ENCODE measurements at places on chromosomes 12 and 14.

GRCh38 chr14:90184571-90185266, 71.6 kb upstream of the PSMC1 start:
- no peak for DNase-seq

GRCh38 chr14:104824353-104824997, 23.6 kb downstream of the ZBTB42 start:
- no peak for DNase-seq

DNA sequence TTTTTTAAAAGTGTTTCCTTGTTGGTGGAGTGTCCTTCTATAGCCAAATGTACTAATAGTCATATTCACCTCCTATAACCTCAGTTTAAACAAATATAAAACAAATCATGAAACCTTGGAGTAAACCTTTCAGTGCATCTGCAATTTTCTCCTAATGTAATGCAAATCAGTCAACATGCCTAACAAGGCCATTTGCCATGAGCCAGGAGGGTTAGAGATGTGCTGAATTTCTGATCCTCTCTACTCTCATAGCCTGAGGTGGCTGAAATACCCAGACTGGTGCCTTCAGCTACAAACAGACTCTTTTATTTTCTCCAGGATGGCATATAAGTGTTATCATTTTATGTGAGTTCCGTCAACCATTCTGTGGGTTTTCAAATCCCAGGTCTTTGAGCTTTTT, 908.1 kb downstream of the GALC start:
- no peak for DNase-seq

- no peak for DNase-seq
Measured at GRCh38 chr14:41446008-41446407, 160.7 kb upstream of the LRFN5 start.

- no peak for DNase-seq
Measured at GRCh38 chr12:14827043-14827442, 13.1 kb upstream of the SMCO3 start.

DNA sequence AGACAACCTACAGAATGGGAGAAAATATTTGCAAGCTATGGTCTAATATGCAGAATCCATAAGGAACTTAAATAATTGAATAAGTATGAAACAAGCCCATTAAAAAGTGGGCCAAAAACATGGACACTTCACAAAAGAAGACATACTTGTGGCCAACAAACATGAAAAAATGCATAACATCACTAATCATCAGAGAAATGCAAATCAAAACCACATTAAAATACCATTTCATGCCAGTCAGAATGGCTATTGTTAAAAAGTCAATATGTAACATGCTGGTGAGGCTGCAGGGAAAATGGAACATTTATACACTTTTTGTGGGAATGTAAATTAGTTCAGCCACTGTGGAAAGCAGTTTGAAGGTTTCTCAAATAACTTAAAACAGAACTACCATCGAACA, 945.4 kb upstream of the FLRT2 start:
- no peak for DNase-seq

DNA sequence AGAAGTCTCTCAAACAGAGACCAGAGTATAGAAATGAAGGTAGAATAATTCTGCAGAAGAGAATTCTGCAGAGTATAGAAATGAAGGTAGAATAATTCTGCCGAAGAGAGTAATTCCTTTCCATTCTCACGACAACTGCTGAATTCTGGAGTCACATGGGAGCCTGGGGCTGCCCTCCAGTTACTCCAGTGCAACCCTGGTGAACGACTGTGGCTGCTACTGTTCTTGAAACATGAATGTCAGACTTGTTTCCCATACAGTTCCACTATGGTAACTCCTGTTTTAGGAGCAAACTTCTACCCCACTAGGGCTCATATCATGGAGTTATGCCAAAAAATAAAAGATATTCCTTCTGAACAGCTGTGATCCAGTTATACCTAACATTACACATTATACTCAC, 164.4 kb downstream of the KICS2 start:
- DNase-seq, result no peak

- DNase-seq, result no peak
Measured at GRCh38 chr12:11958221-11959091, 112.3 kb upstream of the BCL2L14 start.

GRCh38 chr12:103956509-103957027, 9.1 kb upstream of the TDG start:
- DNase-seq, result no peak

GRCh38 chr12:9605483-9605882, 2.2 kb downstream of the KLRB1 start:
- DNase-seq, result no peak

GRCh38 chr14:54058505-54058904, 101.9 kb upstream of the BMP4 start:
- DNase-seq, result no peak

DNA sequence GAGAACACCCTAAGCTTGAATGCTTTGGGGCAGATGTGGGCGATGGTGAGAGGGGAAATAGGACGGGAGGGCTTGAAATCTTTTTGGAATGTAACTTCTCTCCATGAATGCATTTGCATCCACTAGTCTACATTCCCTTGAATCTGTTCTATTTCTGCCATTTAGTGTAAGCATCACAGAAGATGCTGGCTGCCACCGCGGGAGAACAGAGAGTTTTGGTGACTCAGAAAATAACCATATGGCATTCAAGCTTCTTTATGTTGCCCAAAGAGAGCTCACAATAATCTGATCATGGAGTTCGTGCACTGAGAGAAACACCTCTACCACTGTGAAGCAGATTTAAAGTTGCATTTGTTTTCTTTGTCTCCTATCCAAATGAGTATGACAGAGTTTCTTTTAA, 52.6 kb upstream of the OTX2 start:
- no peak for DNase-seq

GRCh38 chr12:131042834-131043245, 89.1 kb downstream of the ADGRD1 start:
- DNase-seq, result no peak

- DNase-seq, result no peak
Measured at GRCh38 chr12:98295681-98296080, 219.7 kb upstream of the TMPO start.

DNA sequence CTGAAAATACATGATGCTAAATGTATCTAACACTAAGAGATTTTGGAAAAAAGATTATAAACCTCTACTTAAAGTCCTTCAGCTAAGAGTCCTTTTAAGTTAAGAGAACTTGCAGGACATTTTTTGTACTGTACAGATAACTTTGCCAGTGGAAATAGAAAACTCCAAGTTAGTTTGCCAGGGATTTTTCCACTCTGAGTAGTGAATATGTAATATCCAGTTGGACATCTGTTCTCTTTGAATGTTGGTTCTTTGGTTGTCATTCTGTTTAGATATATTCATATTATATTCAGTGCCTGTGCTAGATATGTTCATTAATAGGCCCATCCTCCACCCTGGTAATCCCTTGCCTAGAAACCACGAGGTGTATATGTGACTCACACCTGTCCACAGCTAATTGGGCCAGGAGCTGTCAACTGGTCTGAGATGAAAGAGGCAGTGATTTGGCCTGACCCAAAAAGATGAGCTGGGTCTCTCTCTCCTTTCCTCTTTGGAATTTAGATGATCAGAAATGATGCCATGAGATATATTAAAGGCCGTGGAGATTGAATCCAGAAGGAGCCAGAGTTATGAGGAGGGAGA, 261.0 kb upstream of the LRIG3 start:
- DNase-seq, result no peak

GRCh38 chr14:51053157-51053556, 41.7 kb downstream of the TRIM9 start:
- DNase-seq, result no peak

DNA sequence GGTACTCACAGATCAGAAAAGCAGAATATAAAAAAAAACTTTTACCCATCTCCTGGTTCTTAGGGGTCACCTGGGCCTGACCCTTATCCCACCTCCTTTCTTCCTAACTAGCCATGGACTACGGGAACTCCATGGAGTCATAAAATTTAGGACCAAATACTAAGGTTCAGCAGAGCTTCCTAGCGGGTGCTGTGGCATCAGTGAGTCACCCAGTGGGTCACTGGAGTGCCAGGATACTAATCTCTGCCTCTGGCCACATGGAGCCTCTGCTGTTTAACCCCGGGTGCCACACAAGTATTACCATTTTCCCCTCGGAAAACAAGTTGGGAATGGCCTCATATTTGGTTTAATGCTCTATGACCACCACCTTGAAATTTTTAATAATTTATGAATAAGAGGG, 6.9 kb downstream of the ZBTB39 start:
- DNase-seq, result no peak

DNA sequence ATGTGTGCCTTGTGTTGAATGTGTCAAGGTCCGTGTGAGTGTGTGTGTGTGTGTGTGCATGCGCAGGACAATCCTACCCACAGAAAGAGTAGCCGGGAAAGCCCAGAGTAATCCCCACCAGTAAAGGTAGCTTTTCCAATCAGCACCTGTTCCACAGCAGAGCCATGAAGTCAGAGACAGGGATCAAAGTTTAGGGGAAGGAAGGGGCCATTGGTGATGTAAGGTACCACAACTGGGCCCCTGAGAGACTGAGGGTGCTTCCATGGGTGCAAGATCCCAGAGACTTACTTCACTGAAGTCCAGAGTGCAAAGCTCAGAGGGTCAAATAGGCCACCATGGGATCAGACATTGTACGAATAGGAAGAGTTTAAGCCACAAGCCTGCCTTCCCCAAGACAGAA, 20.5 kb downstream of the OR10P1 start:
- no peak for DNase-seq

GRCh38 chr12:25254271-25254880, 3.6 kb upstream of the KRAS start:
- DNase-seq, result no peak

GRCh38 chr12:75790219-75790618, 241.4 kb downstream of the PHLDA1 start:
- no peak for DNase-seq

DNA sequence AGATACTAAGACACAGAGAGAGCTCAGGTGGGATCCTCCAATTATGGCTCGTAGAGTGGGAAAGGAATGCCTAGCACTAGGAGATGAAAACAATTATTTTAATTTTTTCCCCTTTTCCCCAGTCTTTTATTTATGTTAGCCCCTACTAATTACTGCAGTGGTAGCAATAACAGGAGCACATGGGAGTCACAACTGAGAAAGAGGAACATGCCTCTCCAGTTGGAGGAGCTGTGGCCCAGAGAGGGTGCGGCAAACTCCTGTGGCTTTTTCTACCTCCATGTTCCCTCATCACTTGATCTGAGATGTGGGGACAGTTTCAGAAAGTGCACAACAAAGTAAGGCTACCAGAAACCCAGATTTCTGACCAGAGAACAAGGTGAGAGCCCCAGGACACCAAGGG, 25.9 kb upstream of the POC1B start:
- no peak for DNase-seq

DNA sequence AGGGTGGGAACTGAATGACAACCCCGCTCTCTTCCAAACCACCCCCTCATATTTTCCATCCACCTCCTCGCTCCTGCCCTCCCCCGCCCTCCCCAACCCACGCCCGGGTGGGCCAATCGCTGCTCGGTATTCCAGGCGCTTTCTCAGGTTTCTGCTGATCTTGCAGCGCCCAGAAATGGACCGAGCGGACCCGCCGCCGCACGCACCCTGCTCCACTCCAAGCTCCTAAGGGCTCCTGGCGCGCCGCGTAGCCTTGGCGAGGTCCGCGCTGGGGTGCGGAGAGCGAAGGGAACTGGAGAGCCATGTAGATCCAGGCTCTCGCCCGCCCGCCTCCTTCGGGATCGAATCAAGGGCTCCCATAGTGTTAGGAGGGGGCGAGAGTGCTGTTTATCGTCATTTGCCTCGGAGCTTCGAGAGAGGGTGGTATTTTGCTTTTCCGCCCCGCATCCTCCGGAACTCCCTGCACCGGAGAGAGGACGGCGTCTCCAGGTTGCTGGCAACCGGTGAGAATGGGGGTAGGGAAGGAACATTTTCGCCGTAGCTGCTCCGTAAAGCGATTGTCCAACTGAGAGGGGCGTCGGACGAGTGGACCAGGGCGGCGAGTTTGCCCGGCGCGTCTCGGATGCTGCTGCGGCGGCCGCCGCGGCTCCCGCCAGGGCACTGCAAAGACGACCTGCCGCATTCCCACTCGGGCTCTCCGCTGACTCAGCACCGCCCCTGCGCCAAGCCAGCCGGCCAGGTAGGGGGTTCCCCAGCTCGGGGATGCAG, at the start of gene KCNA1:
Gene KCNA1 (plus strand): TSS at position 172 of the 768 bp plus-strand sequence. CDS start 1,474 bp downstream, outside the sequence.
- DNase-seq, result no peak

DNA sequence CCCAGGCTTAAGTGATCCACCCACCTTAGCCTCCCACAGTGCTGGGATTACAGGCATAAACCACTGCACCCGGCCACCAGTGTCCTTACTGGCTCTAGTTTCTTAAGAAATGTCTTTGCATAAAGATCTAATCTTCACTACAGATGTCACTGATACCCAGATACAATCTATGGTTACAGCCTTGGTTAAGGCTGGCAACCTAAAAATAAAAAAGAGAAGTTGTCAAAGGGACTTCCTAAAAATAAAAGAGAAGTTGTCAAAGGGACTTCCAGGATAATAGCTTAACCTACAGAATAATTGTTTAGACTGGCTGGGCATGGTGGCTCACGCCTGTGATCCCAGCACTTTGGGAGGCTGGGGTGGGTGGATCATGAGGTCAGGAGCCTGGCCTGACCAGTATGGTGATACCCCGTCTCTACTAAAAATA, 27.6 kb downstream of the ETFBKMT start:
- DNase-seq, result no peak

GRCh38 chr12:57477710-57478681, 1.7 kb downstream of the ARHGAP9 start:
- peak; percentile 40 for DNase-seq

GRCh38 chr12:128909653-128910052, 56.4 kb downstream of the GLT1D1 start:
- no peak for DNase-seq

GRCh38 chr12:33265033-33265731, 174.4 kb downstream of the SYT10 start:
- DNase-seq, result no peak

- DNase-seq, result no peak
Measured at GRCh38 chr12:14824012-14824634, 10.1 kb upstream of the SMCO3 start.

DNA sequence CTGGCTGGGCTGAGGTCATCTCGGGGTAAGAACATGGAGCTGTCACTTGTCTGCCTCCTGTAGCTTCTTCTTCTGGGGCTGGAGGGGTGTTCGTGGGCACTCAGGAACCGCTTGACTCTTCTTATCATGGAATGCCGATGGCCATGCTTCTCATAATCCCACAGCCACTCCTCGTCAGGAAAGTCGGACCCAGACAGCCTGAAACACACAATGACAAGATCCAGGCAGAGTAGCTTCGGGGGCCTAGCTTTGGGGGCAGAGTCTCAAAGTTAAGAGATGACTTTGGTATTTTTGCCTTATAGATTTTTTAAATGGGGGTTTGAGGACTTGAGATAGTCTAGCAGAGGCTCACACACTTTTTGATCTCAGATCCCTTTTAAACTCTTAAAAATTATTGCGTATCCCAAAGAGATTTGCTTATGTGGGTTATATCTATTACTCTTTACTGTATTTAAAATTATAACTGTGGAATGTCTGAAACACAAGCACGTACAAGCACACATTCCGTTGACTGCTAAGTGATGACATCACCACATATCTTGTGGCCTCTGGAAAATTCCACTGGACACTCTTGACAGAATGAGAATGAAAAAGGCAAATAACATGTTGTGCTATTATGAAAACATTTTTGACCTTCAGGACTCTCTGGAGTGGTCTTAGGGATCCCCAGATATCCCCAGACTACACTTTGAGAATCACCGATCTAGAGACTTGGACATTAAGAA, 43.3 kb downstream of the BEST3 start:
- DNase-seq, result no peak

- DNase-seq, result no peak
Measured at GRCh38 chr12:124388679-124389137, 93.8 kb downstream of the RFLNA start.

GRCh38 chr12:121765573-121765972, 27.9 kb downstream of the RHOF start:
- no peak for DNase-seq

- no peak for DNase-seq
Measured at GRCh38 chr12:47214771-47215170, 135.0 kb upstream of the AMIGO2 start.
